Left lung (tissue), 14 donors: ENCODE measurements at places on chromosomes 3 and 15. TPM values are rescaled to one million over a fixed set of nuclear protein-coding genes. Genes with fewer than 3 reads are reported as not detected.

GRCh38 chr3:138025553-138025952 lies 15.6 kb downstream of the CLDN18 start:
- no peak for DNase-seq

DNA sequence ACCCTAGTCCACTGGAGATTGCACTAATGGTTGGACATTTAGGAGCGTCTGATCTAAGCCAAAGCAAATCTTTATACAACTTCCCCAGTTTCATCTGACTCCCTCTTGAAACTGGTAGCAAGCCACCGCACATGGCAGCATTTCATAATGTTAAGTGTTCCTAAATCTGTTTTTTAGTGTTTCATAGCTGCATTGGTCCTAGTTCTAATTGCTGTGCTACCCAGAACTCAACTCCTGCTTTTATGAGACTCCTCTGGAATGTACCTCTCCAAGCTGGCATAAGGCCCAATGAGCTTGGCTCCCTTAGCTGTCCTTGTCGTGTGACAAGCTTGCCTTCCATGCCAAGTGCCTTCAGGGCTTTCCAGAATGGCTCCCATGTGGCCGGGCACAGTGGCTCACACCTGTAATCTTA lies 65.3 kb upstream of the FLNB start:
- DNase-seq = no peak

GRCh38 chr3:189588475-189589178 lies 42.6 kb upstream of the TP63 start:
- no peak for DNase-seq

DNA sequence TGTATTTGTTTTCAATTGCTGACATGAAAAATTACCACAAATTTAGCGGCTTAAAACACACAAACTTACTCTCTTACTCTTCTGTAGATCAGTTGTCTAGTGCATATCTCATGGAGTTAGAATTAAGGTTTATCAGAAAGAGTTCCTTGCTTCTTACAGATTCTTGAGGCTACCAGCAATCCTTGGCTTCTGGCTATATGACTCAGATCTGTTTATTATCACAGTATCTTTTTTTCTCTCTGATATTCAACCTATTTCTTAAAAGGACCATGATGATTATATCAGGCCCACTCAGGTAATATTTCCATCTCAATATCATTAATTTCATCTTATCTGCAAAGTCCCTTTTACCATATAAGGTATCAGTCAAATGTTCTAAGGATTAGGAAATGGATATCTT lies 263.5 kb upstream of the BCHE start:
- DNase-seq = no peak

DNA sequence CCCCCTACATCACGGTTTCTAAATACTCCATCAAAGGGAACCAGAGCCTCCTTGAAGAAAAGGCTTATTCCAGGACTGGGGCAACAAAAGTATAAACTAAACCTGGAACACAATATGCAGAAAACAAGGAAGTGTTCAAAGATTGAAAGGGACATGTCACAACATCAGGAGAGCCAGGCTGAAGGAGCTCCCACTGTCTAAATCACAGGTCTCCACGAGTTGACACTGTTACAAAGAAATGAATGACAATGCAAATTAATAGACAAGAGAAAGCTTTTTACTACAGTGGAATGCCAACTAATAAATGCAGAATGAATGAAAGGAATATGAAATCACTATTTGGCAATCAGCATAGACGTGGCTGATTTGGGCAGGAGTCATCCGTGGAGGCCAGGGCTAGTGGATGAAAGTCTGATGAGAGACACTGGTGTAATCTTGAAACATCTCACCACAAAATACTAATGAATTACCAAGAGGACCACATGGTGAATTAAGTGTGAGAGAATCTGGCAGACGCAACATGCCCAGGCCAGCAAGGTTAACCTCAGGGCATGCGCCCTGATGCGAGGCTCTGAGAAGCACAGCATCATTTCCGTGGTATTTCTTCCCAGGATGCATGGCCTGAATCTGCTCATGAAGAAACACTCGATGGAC lies 123.8 kb upstream of the TJP1 start:
- no peak for DNase-seq

- DNase-seq = no peak
These were observed 211.1 kb upstream of the GADL1 start for GRCh38 chr3:31105438-31106077.

GRCh38 chr3:45506084-45506483 lies 88.5 kb upstream of the LIMD1 start:
- DNase-seq = no peak

TFG gene
- polyA plus RNA-seq = 115 TPM

DNA sequence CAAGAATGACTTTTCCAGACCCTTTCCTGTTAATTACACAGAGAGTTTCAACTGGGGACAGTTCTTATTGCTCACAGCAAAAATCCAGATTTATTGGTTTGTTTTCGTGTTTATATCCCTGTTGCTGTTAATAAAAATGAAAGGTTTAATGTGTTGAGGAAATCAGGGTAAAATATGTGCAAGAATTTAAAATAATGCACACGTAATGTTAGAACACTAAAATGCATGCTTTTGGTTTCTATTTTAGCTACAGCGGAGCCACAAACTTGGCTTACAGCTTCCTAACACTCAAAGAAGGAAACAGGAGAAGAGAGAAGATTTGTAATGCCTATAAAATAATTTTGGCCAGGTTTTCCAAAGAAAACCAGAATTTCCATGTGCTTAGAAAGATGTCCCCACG lies 62.7 kb downstream of the CASR start:
- DNase-seq = no peak

DNA sequence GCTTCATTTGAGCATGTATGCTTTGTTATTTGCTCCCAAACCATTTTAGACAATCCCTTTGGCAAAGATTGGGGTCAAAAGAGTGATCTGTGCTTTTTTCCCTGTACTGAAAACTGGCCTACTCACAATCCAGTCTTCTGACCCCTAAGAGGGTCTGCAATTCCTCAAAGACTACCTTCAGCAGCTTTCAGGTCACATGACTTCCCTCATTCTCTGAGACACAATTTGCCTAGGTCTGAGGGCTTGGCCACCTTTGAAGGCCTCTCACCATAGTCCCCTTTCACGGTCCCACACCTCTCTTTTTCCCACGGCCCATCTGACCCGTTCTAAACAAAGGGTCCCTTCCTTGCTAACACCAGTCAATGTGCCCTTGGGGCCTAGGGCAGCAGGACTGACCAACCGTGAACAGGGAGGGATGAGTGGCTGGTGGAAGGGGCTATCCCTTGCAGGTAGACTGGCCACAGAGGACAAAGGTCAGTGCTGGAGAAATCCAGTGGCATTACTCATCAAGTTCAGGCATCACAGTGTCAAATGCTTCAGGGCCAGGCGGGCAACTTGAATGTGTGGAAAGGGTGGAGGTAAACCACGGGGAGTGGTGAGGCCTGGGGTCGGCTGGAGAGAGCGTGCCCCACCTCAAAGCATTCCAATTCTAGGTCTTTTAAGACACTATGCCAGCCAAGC lies 10.8 kb downstream of the RASL12 start:
- DNase-seq = no peak

GRCh38 chr15:87082581-87082980 lies 1002.9 kb downstream of the AGBL1 start:
- DNase-seq = no peak

GRCh38 chr15:35064576-35065190 lies 20.4 kb downstream of the NANOGP8 start:
- no peak for DNase-seq

LYZL4 gene
- not detected for polyA plus RNA-seq

CILP gene
- 1.9 TPM for polyA plus RNA-seq

CCDC13 gene
- 3.5 TPM for polyA plus RNA-seq

DNA sequence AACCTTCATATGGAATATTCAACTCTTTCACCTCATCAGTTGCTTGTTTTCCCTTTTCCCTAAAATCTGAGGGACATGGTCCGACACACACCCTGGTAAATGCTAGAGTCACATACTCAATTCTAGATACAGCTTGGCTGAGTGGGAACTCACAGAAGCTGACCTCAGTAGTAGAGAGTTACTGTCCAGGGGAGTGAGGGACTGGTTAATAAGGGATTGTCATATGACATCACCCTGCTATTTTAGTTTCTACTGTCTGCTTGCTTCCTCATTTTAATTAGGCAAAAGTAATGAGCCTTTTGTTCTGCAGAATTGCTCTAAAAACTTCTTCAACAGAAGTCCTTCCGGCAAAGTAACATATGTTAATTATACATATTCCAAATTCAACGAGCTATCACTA lies 244.5 kb downstream of the ZIC4 start:
- no peak for DNase-seq

DNA sequence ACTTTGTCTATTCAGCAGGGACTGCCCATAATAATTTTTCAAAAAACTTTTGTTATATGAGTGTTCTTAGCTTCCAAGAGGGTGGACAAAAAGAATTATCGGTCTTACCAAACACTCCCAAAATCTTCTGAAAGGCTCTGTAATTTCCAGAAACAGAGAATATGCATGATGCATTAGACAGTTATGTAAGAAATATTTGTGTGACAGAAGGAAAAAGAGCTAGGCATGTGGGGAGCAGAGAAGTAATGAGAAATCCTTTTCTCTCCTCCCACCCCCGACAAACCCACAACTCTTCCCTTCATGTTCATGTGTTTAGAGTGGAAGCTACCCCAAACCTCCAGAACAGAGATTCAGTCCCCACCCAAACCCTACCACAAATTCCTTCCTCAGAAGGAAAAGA lies 86.8 kb downstream of the MYO5A start:
- DNase-seq = no peak

ERC2 gene
- 3.0 TPM for polyA plus RNA-seq

DNA sequence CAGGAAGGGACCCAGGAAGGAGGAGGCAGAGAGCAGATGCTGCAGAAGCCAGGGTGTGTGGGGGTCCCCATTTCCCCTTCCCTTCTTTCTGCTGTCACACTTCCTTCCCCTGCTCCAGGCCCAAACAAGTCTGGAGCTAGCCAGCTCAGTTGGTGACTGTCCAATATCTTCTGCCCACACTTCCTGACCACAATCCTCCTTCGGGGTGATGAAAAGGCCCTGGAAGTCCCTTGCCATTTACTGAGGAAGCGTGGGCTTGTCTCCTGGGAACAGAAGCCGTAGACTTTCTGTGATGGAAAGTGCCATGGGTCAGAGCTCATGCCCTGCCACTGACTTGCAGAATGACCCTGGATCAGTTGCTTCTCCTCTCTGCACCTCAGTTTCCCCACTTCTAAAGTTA lies 39.0 kb downstream of the ANAPC13 start:
- no peak for DNase-seq

CHRNA3 gene
- polyA plus RNA-seq = 0.20 TPM

DNA sequence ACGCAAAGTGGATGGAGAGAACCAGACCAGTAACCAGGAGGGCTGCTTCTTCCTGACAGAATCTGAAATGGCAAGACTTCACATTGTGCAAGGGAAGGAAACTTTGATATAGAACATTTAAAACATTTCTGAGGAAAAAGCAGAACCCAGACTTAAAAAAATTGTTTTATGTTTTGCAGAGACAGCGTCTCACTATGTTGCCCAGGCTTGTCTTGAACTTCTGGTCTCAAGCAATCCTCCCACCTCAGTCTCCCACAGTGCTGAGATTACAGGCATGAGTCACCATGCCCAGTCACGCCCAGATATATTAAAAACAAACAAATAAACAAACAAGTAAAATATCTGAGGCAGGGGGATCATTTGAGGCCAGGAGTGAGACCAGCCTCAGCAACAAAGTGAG lies 46.2 kb downstream of the CRTAP start:
- DNase-seq = no peak

DNA sequence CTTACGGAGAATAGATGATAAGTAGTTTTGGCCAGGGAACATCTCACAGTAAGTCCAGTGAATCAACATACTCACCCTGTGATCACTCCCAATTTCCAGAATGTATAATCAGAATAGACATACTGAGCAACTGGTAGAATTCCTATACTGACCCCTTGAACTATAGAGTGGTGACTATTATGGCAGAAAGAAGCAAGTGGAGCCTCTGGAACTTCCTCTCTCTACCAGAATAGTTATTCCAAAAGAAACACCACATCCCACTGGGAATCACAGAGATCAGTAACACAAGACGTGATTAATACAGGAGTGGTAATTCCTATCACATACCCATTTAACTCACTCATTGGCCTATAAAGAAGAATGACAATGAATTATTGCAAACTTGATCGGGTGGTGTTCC lies 50.1 kb upstream of the TRIM42 start:
- no peak for DNase-seq

PRRT3 gene
- polyA plus RNA-seq = 4.2 TPM

DNA sequence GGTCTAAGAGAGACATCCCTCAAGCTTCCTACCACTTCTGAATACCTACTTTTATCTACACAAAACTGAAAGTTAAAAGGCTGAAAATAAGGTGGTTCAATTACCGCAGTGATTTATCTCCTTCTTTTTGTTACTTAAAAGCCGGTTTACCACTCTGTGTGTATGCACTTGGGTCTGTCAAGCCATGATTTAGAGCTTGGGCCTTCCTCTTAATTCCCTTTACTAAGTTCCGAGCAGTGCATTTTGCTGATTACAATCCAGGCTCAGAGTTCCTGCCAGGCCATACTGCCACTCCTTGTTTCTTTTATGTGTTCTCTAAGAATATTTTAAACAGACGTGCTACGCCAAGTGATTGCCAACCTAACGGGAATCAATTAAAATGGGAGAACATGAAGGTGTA lies 16.5 kb downstream of the KCTD6 start:
- no peak for DNase-seq

DNA sequence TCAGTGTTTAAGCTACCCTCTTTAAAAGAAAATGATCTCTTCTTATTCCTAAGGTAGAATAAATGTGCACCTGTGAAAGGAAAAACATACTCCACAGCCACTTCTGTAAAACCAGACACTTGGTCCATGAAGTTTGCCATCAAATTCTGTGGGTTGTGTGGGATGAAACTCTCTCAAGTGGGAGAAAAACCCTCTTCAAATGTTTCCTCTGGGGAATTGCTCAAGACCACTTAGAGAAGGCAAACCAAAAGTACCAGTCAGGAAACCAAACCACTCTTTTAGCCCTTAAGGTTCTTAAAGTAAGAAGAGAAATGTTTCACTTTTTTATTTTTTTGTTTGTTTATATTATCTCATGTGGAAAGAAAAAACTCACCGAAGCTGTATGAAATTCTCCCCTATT lies 1.2 kb downstream of the COL8A1 start:
- DNase-seq = no peak

GRCh38 chr3:61927332-61927731 lies 366.0 kb downstream of the PTPRG start:
- peak; percentile 69 for DNase-seq

DNA sequence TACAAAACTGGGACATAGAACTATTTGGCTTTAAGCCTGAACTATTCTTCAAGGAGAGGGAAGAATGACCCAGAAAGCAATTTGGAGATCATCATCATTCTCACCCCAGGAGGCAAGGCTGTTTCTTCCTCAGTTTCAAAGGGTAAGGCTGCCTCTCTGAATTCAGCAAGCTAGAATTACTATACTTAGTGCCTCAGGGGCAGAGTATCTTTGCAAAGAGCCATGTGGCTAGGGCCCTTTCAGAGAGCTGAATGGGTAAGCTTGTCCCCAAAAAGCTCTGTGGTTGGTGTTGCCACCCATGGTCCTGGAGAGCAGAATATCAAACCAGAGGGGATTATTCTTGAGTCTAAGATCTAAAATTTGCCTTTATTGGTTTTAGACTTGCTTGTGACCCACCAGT lies 720.3 kb upstream of the ARPP21 start:
- no peak for DNase-seq

NRROS gene
- 4.8 TPM for polyA plus RNA-seq

- no peak for DNase-seq
These were observed 46.1 kb downstream of the IQSEC1 start for GRCh38 chr3:13027154-13027553.
